ENCODE measurements at places on chromosomes 4 and X.

GRCh38 chr4:158139086-158139485 lies 33.7 kb downstream of the GASK1B start:
- no peak for DNase-seq

- no peak for DNase-seq
Measured at GRCh38 chr4:144449611-144450010, 196.3 kb upstream of the HHIP start.

- DNase-seq = no peak
Measured at GRCh38 chr4:145884775-145885174, 53.8 kb downstream of the ZNF827 start.

DNA sequence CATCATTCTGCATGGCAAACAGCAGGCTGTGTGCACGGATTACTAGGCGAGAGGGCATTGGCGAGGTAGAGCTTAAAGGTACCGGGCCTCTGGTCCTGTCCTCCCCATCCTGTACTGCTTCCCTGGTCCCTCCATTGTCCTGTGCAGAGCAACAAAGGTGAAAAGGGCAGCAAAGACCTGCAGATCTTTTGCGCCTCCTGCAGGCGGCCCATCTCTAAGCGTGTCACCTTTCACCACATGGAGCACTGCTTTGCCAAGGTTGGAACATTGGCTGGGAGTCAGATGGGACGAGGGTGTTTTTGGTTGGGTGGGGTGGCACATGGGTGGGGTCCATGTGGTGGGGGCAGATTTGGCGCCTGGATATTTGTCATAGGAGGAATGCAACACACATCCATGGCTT lies 64.7 kb upstream of the UXT start:
- peak; percentile 1 for DNase-seq

GRCh38 chrX:49701323-49701722 lies 5.5 kb upstream of the PAGE1 start:
- DNase-seq = no peak

GRCh38 chrX:43016021-43016420 lies 238.1 kb upstream of the PPP1R2C start:
- no peak for DNase-seq

DNA sequence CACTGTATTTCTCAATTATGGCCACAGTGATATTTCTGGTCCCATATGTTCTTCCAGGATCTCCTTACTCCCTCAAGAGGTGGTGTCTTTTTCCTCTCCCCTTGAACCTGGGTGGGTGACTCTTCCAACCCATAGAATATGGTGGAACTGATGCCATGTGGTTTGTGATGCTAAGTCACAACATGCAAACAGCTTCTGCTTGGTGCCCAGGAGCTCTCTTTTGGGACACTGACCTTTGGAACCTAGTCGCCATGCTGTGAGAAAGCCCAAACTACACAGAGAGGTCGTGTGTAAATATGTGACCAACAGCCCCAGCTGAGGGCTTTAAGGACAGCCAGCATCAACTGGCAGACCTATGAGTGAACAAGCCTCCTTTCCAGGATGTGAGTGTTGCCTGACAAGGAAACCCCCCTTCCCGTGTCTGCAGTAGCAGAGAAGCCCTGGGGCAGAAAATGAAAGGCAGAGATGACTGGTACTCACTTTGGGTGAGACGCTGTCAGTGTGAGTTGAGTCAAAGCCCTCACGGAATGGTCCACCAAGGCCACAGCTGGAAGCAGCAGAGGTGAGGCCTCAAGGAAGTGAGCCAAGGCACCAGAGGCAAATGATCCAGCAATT lies 223.4 kb downstream of the BCOR start:
- peak; percentile 59 for DNase-seq

GRCh38 chr4:16875487-16875886 lies 23.0 kb downstream of the LDB2 start:
- DNase-seq = no peak

DNA sequence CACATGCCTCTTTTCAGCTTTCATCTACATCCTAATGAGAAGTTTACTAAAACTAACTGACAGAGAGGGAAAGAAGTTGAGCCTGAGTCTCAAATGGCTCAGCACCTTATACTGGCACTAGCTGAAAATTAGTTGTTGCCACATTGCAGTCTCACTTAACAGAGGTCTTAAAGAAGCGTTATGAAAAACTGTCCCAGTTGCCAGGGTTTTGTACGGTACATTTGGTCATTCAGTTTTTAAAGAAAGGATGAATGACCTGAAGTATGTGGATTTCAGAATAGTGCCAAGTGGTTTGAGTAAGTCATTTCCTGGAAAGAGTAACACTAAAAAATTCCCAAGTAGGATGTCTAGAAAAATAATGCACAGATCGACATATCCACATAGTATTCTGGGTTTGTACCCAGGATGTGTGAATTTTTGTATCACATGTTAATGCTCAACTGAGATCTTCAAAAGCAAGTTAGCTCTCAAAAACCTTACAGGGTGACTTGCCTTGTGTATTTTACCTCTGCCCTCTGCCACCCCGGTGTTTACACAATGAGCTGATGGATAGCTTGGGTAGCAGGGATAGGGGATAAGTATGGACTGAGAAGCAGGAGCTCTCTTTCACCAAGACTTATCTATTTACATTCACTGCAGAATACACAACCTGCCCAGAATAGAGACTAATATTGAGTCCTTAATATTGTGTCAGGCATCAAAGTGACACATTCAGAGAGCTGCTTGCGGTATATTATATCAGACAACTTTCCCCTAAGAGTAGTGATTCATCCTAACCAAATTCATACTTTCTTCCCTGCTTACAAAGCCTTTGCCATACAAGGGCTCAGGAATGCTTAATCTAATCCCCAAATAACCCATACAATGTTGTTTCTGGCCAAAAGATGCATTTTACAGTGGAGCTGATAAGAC lies 1075.7 kb upstream of the PABPC4L start:
- no peak for DNase-seq

DNA sequence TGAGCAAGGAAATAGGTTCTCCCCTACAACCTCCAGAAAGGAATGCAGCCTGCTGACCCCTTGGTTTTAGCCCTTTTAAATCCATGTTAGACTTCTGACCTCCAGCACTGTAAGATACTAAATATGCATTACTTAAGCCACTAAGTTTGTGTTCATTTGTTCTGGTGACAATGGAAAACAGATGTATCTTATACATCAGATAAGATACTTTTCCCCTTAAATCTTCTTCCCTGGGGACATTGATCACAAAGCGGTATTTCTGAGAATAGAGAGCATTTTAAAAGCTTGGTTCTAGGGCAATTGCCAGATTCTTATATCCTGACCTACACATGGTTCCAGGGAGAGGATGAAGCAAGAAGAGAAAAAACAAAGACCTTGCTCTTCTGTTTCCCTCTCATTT lies 6.5 kb upstream of the TMEM184C start:
- no peak for DNase-seq

- DNase-seq = no peak
Measured at GRCh38 chr4:75630937-75631329, 605 bp upstream of the CDKL2 start.

- DNase-seq = no peak
Measured at GRCh38 chr4:8348071-8348470, 78.5 kb downstream of the HTRA3 start.

GRCh38 chr4:52687696-52688095 lies 28.6 kb upstream of the USP46 start:
- DNase-seq = no peak

DNA sequence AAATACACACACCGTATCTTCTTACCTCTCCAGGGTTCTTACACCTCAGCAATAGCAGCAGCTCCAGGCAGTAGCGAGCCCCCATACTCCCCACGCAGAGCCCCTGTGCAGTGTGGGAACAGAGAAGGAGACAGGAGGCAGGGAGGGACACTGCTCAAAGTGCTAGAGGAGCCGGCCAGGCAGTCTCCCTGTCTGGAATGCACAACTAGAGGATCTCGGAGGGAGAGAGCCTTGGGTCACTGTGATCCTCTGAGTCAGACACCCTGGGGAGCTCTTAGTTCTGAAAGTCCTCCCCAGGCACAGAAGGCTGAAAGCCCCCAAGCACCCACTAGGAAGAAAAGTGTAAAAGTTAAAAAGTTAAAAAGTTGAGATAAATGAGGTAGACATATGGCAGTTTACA lies 16.0 kb downstream of the AMELX start:
- DNase-seq = no peak

GRCh38 chr4:60327651-60328050 lies 872.5 kb upstream of the ADGRL3 start:
- DNase-seq = no peak

DNA sequence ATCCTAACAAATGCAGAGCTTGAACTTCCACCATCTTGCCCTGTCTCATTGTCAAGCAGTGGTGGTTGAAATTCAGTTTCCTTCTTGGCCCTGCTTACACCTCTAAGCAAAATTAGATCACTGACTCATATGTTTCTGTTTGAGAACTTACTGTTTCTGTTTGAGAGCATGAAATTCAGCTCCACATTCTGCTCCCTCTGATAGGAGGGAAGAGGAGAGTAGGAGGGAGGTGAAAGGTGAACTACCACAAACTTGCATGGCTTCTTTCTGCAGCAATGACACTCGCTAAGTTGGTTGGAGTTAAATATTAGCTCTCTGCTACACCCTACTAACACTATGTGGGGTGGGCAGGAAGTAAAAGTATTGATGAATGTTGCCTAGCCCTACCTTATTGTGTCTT lies 117.8 kb upstream of the EDA2R start:
- DNase-seq = no peak

DNA sequence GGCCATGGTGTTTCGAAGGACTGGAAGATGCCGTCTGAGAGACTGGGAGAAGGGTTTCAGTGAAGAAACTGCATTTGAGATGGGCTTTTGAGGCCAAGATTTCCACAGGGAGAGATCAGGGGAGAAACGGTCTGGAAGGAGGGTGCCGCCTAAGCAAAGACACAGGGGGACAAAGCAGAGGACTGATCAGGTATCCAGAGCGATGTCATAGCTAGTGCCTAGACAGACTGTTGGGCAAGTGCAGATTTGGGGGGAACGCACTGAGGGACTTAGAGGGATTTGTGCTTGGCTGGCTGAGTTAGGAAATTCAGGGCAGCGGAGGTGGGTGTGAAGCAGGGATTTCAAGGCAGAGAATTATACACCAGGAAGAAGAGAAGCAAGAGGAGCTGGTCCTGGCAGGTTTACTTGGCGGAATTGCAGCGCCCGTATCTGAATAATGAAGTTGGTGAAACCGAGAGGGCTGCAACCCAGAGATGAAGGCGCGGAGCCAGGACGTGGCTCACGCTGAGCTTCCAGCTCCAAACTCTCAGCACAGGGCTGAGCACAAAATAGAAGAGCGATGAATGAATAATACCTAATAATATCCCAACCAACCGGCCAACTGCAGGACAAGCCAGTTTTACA lies 106.9 kb downstream of the MAML3 start:
- no peak for DNase-seq

DNA sequence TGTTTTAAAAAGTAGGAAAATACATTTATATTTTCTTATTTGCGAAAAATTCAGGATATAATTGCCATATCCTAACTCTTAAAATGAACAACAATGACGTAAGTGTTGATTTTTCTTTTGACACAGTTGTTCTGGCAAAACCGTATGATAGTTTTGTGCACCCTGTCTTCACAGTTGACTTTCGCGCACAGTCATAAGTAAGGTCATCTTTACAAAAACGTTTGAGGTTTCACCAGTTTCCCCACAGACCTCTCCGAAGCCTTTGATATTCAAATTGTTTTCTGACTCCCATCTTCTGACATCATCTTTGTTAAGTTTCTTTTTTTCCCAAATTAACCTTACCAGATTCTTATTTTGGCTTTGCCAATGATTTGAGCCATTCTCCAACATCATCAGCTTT lies 48.1 kb upstream of the ATXN3L start:
- no peak for DNase-seq

- DNase-seq = no peak
Measured at GRCh38 chr4:102692474-102692873, 68.3 kb downstream of the MANBA start.

GRCh38 chr4:70133473-70133872 lies 20.6 kb upstream of the PRR27 start:
- DNase-seq = no peak

- no peak for DNase-seq
Measured at GRCh38 chr4:74386159-74386558, 21.2 kb downstream of the EREG start.

DNA sequence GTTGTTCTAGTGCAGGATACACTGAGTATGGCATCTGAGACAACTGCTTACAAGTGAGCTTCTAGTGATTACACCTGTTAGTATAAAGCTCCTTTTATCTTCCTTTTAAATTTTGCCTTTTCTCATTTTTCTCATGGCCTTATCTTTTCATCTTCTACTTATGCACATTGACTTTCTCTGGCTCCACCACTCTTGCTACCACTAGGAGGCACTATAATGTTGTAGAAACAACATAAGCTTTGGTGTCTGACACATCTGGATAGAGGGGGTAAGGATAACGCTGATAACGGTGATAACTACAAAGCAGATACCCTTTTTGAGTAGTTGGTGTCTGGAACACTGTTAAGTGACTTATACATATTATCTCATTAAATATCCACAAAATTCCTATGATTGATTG lies 187.4 kb upstream of the TEX13C start:
- DNase-seq = no peak

DNA sequence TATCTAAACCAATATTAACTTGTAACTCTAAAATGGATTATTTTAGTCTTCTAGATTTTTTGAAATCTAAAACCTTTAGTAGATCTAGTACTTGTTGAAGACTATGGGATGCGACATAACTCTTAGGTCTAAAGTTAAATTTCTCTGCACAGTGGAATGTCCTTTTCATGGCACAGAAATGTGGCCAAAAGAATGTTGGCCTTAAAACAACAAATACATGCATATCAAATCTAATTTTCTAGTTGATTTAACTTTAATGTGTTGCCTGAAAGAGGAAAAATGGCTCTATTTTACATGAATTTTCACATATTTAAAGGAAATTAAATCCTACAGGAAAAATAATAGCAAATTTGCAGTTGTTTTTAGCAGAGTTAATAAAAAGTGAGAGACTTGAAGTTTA lies 30.3 kb downstream of the NFKB1 start:
- no peak for DNase-seq

GRCh38 chr4:159446266-159446976 lies 343.5 kb downstream of the RAPGEF2 start:
- peak; percentile 6 for DNase-seq

DNA sequence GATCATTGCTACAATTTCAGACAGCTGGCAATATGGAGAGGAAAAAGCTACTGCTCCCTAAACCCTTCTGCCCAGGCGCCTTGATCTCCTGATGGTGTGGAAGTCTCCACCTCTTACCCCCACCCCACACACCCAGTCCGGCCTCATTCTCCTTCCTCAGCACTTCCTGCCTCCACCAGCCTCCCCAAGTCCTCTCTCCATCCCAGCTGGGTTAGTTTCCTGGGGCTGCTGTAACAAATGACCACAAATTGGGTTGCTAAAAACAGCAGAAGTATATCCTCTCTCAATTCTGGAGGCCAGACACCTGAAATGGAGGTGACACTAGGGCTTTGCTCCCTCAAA lies 1.1 kb upstream of the CCNQ start:
- no peak for DNase-seq

DNA sequence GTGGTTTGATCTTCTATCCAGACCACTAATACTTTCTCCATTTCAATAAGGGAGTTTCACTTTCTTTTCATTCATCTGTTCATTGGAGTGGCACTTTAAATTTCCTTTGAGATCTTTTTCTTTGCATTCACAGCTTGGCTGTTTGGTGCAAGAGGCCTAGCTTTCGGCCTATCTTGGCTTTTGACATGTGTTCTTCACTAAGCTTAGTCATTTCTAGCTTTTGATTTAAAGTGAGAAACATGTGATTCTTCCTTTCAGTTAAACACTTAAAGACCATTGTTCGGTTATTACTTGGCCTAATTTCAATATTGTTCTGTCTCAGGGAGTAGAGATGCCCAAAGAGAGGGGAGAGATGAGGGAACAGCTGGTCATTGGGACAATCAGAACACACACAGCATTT lies 24.3 kb downstream of the CXCL13 start:
- no peak for DNase-seq

Data from activated CD4-positive, alpha-beta T cell treated with anti-CD3 and anti-CD28 coated beads, Interleukin-2, amount 50 U/mL, for 24 hours (primary cell).